ENCODE measurements at places on chromosomes 4 and X.

- no peak for DNase-seq
These were observed 92.9 kb downstream of the BCOR start for GRCh38 chrX:40004921-40005291.

- no peak for DNase-seq
These were observed 551.5 kb upstream of the ZFP42 start for GRCh38 chr4:187444061-187444460.

DNA sequence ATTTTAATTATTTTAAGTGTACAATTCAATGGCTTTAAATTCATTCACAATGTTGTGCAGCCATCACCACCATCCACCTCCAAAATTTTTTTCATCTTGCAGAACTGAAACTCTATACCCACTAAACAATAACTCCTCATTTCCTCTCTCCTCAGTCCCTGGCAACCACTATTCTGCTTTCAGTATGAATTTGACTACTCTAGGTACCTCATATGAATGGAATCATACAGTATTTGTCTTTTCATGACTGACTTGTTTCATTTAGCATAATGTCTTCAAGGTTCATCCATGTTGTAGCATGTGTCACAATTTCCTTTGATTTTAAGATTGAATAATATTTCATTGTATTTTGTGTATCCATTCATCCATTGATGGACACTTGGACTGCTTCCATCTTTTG, 46.9 kb downstream of the KIF4A start:
- DNase-seq: no peak

DNA sequence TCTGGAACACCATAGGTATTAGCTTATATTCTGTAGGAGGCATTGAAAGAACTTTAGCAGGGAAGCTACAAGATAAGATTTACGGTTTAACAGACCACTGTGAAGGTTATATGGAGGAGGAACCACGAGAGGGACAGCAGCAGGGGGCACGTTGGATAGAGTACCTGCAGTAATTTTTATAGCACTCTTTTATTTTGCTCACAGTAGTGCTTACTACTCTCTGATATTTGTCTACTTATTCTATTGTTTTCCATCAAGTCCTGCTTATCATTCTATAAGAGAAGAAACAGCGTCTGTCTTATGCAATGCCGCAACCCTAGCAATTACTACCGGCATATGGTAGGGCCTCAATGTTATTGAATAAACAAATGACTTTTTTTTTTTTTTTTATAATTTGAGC, 122.5 kb downstream of the PCDH7 start:
- DNase-seq: no peak

GRCh38 chr4:84529169-84529751, 30.2 kb upstream of the NKX6-1 start:
- DNase-seq: no peak

GRCh38 chr4:162475246-162475645, 311.4 kb upstream of the FSTL5 start:
- no peak for DNase-seq

All from stimulated activated CD8-positive, alpha-beta memory T cell treated with anti-CD3 and anti-CD28 coated beads, Interleukin-2, amount 100 ng/mL, for 1 hour (primary cell).